ENCODE measurements at places on chromosomes 11 and 22. TPM values are rescaled to one million over a fixed set of nuclear protein-coding genes. Genes with fewer than 3 reads are reported as not detected.

The ARFIP2 gene
- total RNA-seq: 15.2 TPM

- DNase-seq: peak; percentile 41
Measured at GRCh38 chr11:304061-304506, 3.5 kb upstream of the IFITM2 start.

The PGA5 gene
- total RNA-seq: 0.40 TPM

DNA sequence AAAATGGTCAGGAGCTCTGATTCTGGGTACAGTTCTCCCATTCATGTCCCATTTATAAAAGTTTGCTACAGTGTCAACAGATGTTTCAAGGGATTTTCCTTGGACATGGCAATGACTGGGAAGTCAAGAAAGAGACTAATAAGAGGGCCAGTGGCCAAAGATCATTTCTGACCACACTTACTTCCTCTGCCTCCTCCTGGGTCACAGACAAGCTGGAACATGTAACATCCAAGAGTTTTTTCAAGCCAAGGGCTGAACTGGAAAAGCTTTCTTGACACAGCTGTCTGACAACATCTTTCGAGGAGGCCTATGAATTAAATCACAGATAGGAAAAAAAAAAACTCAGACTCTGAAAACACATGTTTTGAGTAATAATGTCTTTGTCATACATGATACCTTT lies 8.7 kb downstream of the COMMD9 start:
- no peak for DNase-seq

GRCh38 chr11:2923446-2924375 lies 5.5 kb downstream of the PHLDA2 start:
- DNase-seq: no peak

DNA sequence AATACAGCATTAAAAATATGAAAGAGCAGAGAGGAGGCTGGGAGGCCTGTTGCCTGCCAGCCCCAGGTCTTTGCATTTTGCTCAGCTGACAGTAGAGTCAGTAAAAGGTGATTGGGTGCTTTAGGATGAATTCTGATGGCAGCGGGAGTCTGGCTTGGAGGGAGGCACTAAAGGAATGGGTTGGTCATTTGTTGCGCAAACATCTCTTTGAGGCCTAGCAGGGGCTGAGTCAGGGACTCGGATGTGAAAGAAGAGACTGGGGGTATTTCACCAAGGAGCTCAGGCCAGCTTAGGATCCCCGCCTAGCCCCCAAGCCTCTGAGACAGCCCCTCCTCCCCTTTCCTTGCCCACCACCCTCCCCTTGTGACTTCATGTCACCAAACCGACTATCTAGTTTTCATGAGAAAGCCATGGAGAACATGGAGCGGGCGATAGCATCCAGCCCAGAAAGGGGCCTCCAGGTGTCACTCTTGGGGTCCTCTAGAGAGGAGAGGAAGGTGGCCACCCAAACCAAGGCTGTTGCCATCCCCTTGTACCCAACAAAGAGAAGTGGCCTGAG lies 9.7 kb downstream of the DGKZ start:
- DNase-seq: no peak

GRCh38 chr11:101923554-101923953 lies 7.2 kb upstream of the ANGPTL5 start:
- no peak for DNase-seq

The NPTXR gene
- 23.4 TPM for total RNA-seq

- DNase-seq: peak; percentile 92
Measured at GRCh38 chr11:45771566-45772448, 33.1 kb upstream of the SLC35C1 start.

DNA sequence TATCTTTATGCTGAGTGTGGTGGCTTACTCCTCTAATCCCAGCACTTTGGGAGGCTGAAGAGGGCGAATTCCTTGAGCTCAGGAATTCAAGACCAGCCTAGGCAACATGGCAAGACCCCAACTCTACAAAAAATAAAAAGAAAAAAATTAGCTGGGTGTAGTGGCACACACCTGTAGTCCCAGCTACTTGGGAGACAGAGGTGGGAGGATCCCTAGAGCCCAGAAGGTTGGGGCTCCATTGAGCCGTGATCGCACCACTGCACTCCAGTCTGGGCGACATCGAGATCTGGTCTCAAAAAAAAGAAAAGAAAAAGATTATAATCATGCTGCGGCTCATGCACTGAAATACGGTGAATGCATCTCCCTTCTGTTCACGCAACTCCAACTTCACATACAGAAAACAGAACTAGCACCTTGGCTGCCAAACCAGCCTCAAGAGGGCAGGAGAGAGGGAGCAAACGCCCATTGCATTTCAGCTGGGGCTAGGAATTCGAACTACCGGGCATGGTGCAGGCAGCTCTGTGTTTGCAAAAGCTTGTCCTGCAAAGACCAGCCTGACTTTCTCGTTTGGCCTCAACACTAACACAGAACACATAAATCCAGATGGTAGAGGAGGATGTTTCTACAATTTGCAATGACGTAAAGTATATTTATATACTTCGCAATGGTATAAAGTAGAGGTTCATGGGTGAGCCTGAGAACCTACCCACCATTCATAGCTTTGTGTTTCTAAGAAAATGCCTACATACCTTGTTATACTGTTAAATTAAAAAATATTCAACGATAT lies 6.3 kb upstream of the SYNGR1 start:
- peak; percentile 60 for DNase-seq

DNA sequence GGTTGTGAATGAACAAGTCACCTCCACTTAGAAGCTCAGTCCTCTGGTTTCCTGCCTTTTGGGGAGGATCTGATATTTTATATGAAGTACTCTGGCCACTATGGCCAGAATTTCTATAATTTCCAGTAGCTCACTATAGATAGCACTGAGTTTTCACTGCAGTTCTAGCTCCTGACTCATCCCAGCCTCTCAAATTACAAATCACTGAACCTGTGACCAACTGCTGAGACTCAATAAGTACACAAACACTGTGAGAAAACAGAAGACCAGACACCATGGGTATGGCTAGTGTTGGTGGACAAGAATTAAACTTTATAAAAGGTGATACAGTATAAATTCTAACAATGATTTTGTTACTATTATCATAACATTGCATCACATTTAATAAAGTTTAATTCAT lies 47.1 kb upstream of the UCP3 start:
- DNase-seq: no peak

GRCh38 chr22:49738566-49738965 lies 89.1 kb downstream of the BRD1 start:
- no peak for DNase-seq

GRCh38 chr11:22431106-22431505 lies 92.9 kb downstream of the SLC17A6 start:
- DNase-seq: no peak

The DLG2 gene
- total RNA-seq: 5.7 TPM

GRCh38 chr22:31962387-31963125 lies 18.2 kb downstream of the YWHAH start:
- no peak for DNase-seq

- DNase-seq: no peak
Measured at GRCh38 chr11:64352099-64352994, 6.6 kb upstream of the RPS6KA4 start.

GRCh38 chr22:26304730-26305129 lies 124.3 kb upstream of the ASPHD2 start:
- DNase-seq: no peak

DNA sequence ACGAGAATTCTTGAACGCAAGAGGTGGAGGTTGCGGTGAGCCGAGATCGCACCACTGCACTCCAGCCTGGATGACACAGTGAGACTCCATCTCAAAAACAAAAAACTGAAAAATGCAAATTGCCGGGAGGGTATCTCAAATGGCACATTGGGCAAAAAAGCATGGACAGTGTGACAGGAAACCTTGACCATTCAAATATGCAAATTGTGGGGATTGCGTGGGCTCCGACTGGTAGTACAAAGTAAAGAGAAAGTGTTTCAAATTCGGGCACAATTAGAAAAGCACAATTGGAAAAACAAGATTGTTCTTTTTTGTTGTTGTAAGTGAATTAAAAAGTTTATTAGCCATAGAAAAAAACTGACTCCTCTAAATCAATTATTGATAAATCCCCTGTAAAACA lies 56.7 kb upstream of the NUP160 start:
- no peak for DNase-seq

DNA sequence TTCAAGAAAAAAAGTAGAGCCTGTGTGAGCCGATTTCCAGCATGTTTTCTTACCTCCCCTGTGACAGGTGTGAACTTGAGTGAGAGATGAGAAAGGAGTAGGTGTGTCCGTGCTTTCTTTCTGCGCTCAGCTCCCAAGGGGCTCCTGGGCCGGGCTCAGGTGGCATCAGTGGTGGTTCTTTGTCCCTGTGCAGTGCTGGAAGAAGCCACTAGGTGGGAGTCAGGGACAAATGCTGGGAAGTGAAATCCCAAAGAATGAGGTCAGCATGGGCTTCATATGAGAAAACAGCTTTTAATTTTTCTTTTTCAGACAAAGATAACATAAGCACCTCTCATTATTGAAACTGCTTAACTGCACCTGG lies 57.8 kb downstream of the PPFIBP2 start:
- DNase-seq: peak; percentile 67

DNA sequence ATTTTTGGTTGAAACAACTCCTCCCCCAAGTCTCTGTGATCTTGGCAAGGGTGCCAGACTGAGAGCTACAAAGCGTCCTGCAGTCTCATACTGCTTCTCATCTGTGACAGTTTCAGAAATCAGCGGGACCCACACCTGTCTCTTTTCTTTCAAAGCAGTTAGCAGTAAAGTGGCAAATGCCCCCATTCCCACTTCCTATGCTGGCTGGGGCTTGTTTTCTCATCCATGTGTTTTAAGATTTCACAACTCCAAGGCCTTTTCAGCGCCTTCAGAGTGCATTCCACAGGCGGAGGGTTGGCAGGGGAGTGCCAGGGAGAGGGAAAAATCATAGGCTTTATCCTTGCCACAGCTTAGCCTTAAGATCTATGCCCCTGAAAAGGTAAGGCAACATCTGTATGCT lies 493.5 kb downstream of the OPCML start:
- no peak for DNase-seq

GRCh38 chr11:70105755-70106571 lies 27.8 kb downstream of the ANO1 start:
- DNase-seq: peak; percentile 29

The DDT gene
- 141 TPM for total RNA-seq

The CPT1A gene
- total RNA-seq: 81.7 TPM

- peak; percentile 27 for DNase-seq
Measured at GRCh38 chr11:1160231-1161101, 2.7 kb downstream of the MUC5AC start.

The RIBC2 gene
- total RNA-seq: not detected

GRCh38 chr11:10657308-10658271 lies 36.0 kb downstream of the IRAG1 start:
- no peak for DNase-seq

DNA sequence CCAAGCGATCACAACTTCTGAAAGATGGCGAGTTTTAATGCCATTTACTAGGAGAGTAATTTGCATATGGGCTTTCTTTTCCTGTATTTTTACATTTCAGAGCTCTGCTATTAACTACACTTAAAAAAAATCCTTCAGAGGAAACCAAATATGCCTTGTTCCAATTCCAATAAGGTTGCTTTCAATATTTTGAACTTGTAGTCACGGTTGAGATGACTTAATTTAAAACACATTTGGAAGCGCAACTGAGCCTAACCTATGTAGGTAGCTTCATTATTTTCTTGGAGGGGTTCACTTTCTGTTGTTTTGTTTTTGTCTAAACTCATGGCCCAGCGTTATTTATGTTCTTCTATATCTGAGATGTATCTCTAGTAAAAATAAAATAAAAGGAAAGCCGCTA lies 93.4 kb downstream of the BLID start:
- DNase-seq: no peak

DNA sequence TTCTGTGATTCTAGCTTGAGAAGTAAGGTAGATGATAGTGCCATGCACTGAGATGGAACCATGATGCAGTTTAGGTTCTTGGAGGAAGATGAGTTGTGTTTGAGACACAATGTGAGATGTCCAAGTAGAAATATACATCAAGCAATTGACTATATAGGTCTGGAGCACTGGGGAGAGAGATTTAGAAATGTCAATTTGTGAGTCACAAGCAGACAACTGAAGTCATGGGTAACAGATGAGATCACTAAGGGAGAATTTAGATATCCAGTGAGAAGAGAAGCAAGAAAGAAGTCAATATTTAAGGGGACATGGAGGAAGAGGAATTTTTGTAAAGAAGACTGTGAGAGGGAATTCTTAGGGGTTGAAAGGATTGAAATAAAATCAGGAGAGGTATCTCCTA lies 65.1 kb upstream of the RRAS2 start:
- DNase-seq: no peak

DNA sequence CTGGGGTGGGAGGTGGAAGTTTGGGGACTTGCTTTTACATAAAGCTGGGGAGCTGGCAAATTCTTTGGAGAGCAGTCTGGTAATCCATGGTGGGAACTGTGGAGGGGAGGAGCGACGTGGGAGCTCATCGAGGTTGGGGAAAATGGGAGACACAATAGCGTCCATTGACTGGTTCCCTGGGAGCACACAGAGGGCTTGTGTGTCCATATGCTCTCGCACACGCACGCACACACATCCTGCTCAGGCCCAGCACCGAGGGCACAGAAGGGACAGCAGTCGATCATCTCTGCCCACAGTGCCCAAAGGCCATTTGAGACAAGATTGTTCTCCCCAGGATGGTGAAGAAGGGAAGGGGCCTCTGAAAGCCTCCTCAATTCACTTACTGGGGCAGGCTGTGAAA lies 53.7 kb downstream of the FBXO7 start:
- no peak for DNase-seq

The CEP164 gene
- total RNA-seq: 4.9 TPM

DNA sequence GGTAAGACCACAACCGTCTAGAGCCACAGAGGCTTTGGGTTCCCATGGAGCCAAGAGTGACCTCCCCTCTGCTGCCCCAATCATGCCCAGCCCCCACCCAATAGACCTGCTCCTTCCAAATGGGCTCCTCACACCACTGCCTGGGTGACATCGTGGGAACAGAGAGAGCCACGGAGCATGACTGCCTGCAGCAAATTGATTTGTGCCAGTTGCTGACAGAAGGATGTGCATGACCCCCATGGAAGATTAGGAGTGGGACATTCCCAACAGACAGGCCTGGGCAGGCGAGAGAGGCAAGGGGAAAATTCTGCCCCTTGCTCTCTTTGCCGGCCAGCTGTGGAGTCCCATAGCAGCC lies 88.5 kb downstream of the TENM4 start:
- no peak for DNase-seq

GRCh38 chr11:26285608-26286007 lies 46.3 kb upstream of the ANO3 start:
- DNase-seq: no peak

The KRTAP5-1 gene
- total RNA-seq: not detected

DNA sequence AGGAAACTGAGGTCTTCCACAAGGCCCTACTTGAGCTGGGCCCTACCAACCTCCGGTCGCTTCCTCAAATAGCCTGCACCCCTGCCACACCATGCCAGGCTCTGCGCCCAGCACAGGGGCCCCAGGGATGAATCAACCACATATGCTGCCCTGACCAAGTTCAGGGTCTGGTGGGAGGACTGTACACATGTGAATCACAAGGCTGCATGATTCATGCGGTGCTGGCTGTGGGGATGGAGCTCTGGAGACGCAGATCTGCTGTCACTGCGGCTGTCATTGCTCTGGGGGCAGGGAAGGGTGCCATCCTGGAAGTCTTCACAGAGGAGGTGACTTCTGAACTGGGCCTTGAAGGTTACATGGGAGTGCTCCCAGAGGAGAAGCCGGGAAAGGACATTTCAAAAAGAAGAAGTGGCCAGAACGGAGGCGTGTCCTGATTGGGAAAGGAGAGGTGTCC lies 21.5 kb downstream of the CYTH4 start:
- DNase-seq: no peak

GRCh38 chr11:112903340-112903739 lies 57.9 kb upstream of the NCAM1 start:
- DNase-seq: no peak

Measured in left ventricle myocardium superior (tissue), 1 donor.